ENCODE measurements at places on chromosomes 16 and 17.

- DNase-seq: no peak
Observed at GRCh38 chr16:1159973-1160772, 7.3 kb downstream of the CACNA1H start.

DNA sequence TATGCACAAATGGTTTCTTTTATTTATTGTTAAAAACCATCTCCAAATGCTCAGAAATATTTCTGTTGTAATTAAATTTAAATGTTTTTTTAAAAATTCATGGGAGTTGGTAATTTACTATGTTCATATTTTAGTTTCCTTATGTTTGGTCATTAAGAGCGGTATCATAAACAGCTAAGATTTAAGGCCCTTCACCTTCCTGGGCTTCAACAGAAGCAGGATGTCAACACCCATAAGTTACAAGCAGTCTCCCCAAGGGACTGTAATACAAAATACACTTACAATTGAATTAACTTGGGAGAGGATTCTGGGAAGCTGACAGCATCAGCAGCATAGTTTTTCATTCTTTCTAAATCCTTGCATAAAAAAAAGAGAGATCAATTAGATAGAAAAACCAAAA, 30.9 kb upstream of the TANC2 start:
- DNase-seq: no peak

GRCh38 chr16:89033796-89034572, 57.0 kb upstream of the CBFA2T3 start:
- DNase-seq: no peak

GRCh38 chr16:81842564-81843242, 63.6 kb downstream of the PLCG2 start:
- no peak for DNase-seq

- DNase-seq: no peak
Observed at GRCh38 chr16:70730031-70730430, 44.2 kb upstream of the MTSS2 start.

DNA sequence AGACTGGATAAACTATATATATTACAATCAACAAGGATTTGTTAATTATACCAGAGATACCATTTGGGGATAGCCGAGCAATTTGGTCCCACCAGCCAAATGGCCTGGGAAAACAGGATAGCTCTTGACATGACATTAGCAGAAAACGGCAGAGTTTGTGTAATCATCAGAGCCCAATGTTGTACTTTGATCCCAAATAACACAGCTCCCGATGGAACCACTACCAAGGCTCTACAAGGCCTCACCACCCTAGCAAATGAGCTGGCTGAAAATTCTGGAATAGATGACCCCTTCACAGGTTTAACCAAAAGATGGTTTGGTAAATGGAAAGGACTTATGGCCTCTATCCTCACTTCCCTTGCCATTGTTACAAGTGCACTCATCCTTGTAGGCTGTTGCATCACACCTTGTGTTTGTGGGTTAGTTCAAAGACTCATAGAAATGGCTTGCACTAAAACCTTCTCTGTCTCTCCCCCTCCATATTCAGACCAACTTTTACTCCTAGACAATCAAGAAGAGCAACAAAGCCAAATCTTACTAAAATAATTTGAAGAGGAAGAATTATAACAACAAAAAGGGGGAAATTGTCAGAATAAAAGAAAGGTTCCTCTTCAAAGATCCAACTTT, 9.5 kb downstream of the TXNL4B start:
- no peak for DNase-seq

- no peak for DNase-seq
Observed at GRCh38 chr16:58430718-58431117, 38.4 kb downstream of the GINS3 start.

GRCh38 chr17:6098050-6098822, 28.1 kb downstream of the WSCD1 start:
- no peak for DNase-seq

- DNase-seq: no peak
Observed at GRCh38 chr16:30179195-30179594, 4.2 kb upstream of the CORO1A start.

DNA sequence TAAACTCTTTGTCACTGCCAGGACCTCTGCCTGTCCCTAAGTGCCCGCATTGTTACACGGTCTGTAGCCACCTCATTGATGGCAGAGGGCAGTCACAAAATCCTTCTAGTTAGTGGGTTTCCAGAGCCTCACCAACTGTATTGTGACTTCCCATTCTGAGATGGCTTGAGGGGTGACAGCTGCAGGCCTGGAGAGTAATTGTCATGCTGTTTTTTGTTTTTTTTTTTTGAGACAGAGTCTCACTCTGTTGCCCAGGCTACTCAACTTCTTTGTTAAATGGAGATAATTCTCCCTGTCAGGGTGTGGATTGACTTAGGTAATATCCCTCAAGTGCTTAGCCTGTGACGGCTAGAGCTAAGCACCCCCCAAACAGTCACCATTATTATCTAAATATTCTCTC, 77.9 kb downstream of the SDR42E1 start:
- DNase-seq: no peak

- no peak for DNase-seq
Observed at GRCh38 chr17:279331-279730, 73.3 kb downstream of the RPH3AL start.

DNA sequence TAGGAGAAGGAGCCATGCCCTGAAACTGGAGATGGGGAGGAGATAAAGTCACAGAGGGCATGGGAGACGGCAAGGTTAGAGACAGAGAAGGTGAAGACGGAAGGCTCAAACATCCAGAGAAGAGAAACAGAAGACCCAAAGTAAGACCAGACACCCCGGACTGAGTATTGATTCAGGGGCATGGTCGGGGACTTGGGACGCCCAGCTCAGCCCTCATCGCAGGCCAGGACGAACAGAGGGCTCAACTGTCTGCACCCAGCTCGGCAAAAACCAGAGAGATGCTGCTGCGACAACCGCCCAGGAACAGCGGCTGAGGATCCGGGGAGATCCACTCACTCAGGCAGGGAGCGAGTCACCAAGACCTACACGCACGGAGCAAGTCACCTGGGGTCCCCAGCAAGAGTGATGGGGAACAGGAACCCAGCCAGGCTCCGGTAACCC, 999 bp downstream of the XYLT1 start:
- DNase-seq: no peak

DNA sequence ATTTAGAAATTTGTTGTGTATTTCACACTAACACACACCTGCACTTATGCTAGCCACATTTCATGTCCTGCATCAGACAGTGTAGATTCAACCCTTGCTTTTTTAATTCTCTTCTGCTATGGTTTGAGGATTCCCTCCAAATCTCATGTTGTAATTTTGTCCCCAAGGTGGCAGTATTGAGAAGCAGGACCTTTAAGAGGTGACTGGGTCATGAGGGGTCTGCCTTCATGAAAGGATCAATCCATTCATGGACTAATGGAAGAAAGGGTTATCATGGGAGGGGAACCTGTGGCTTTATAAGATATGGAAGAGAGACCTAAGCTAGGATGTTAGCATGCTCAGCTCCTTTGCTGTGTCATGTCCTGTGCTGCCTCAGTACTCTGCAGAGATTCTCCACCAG, 1032.2 kb downstream of the CDH11 start:
- no peak for DNase-seq

DNA sequence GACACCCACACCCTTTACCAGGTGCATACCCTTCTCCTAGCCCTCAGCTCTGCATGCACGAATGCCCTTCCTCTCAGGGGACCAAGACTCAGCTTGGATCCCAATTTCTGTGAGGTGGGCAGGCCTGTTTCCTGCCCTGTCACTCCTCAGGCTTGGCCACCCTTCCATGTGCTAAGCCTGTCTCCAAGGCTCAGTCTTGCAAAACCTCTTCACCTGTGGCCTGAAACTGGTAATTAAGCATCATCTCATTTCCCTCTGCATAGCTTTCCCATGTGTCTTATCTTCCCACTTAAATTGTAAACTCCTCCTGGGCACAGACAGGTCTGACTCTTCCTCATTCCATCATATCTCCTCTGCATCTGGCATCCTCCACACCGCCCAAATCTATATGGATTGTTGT, 31.0 kb upstream of the SMPD3 start:
- no peak for DNase-seq

DNA sequence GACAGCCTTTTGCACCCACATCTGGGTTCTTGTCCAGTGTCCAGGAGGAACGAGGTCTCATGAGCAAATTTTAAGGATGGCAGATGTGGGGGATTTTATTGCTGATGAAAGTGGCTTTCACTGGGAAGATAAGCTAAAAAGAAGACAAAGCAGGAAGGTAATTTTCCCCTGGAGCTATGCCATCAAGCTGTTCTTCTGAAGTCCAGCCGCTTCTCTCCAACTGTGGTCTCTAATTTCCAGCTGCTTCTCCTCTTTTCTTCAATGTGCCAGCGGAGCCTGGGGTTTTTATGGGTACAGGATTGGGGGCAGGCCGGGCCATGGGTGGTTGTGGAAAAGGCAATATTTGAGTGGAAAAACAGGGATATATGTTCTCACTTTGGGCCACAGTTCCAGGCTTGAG, 430.8 kb downstream of the WWOX start:
- no peak for DNase-seq

GRCh38 chr16:25751230-25751835, 59.6 kb downstream of the HS3ST4 start:
- DNase-seq: no peak

GRCh38 chr17:73625991-73626673, 18.1 kb downstream of the SDK2 start:
- DNase-seq: no peak

- DNase-seq: no peak
Observed at GRCh38 chr17:55284001-55284884, 19.5 kb downstream of the HLF start.

- DNase-seq: no peak
Observed at GRCh38 chr16:88208112-88208511, 174.6 kb upstream of the ZNF469 start.

Measured in activated T-helper 1 cell treated with anti-CD3 and anti-CD28 coated beads, Interleukin-12 subunit alpha, Interleukin-12 subunit beta, Interleukin-2, Interleukin-4 antibody, amounts not matched to agents 30 ng/mL and 10 ng/mL and 1 ng/mL, durations not matched to agents 14 hours and 24 hours and 36 hours (primary cell).